Activated gamma-delta T cell treated with Interleukin-2 at 50 U/mL for 16 hours (primary cell): ENCODE measurements at places on chromosomes 12 and 14.

DNA sequence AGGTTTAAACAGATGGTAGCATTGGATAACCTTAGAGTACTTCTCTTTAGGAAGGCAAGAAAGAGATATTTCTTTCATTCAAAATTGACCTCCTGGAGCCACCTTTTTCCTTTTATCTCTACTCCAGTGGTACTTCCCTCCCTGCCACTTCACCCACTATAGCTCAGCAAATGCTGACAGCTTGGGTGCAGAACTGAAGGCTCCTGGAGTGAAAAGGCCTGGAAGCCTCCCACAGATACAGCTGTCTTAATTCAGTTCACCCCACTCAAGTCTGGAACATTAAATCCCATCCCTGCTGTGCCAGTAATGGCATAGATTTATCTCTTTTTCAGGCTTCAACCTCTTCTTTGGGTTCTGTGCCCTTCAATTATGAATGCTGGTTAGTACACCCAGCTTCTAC is 140.3 kb downstream of the NEDD1 start:
- DNase-seq, result no peak

DNA sequence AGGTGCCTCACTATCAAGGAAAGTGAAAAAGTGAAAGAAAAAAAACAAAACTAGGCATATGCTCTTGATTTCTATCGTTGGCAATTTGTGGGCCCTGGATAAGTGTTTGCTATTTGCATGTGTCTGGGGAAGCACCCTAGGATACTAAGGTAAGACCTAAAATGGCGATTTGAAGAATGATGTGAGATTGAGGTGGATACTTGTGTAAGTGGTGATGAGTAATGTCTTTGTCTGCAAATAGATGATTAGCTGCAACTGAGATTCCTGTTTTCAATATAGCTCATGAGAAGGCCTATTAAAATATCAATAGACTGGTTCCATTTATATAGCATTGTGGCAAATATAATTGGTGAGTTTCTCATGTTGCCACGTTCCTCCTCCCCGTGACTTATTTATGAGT is 261.7 kb downstream of the NEDD1 start:
- no peak for DNase-seq

DNA sequence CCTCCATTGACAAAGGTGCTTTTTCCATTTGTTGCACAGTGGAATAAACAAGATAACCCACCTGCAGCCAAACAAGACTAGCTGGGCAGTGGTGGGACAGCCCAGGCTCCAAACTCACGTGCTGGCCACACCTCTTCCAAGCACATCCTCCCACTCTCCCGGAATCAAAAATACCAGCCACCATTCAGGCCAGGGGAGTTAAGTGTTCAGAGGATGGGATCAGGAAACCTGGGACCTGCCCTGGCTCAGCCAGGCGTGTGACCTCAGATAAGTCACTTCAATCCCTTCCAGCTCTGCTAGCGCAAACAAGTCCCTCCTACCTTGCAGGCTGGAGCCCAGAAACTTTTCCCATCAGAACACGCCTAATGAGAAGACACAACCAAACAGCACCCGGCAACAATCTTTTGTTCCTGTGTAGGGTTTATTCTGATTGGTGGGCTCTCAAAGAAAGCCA is 43.3 kb downstream of the ACTN1 start:
- DNase-seq, result no peak

DNA sequence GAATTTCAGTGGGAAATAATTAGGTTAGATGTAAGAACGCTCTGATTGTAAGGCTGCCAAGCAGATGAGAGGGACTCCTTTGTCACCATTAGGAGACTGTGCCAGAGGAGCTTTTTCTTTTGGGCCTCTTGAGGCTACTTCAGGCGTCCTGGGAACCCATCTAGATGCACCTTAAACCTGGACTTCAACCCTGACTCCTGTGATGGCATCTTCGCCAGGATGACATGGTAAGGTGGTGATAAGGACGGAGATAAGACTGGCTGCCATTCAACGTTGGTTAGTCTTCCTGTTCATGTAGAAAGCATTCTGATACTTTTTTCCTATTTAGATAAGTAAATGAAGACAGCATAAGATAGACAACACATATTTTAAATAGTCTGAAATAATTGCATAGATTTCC is 36.3 kb downstream of the STK38L start:
- no peak for DNase-seq

GRCh38 chr14:75805646-75806045 is 144.6 kb downstream of the TTLL5 start:
- DNase-seq, result no peak

DNA sequence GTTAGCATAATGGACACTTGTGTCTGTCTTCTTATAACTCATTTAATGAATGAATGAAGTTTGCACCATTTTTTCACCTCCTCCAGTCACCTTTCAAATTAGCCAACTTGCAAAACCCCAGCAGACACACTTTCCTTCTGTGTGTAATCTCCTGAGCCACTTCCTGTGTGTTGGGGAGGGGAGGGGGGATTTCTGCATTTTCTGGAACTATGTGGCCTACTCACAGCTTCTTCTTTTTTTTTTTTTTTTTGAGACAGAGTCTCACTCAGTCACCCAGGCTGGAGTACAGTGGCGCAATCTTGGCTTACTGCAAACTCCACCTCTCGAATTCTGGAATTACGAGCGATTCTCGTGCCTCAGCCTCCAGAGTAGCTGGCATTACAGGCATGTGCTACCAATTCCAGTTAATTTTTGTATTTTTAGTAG is 4.1 kb upstream of the SERPINA1 start:
- no peak for DNase-seq

GRCh38 chr12:64170024-64170423 is 52.1 kb downstream of the KICS2 start:
- no peak for DNase-seq

DNA sequence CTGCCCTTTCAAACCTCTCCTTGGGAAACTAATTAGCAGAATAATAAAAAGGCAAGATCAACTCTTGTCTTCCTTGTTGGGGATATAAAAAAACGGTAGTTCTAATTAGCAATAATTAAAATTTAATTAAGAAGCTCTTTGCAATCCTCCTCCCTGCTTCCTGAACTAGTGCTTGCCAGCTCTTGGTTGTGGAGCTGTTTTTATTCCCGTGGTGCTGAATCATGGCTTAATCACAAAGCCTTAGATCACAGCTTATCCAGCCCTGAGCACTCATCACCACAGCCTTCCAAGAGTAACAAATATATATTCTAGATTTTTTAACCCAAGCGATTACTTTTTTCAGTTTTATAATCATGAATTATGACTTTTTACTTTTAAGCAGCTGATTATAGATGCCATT is 63.2 kb upstream of the INSM2 start:
- no peak for DNase-seq

- DNase-seq, result no peak
Observed at GRCh38 chr12:107474639-107475539, 210.7 kb upstream of the PWP1 start.

GRCh38 chr14:88947646-88948598 is 123.5 kb downstream of the TTC8 start:
- DNase-seq, result no peak

- no peak for DNase-seq
Observed at GRCh38 chr12:132197581-132198354, 53.5 kb downstream of the NOC4L start.

DNA sequence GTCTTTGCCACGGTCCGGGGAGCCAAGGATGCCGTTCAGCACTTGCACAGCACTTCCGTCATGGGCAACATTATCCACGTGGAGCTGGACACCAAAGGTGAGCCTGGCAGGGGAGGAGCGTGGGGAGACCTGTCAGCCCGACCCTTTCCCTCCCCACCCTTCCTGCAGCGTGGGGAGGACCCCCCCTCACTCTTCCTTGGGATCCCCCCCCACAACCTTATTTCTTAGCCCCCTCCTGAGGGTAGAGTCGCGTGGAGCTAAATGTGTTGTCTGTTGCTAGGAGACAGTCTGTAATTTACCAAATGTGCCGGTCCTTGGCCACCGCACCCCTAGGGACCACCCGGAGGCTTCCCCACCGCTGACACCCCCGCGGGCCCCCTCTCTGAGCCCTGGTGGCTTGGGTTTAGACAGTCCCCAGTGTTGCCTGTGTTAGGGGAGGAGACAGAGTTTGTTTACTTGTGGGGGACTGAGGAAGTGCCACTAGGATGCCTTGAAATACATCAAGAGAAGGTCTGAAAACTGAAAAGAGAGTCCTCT is 2.3 kb downstream of the SETD1B start:
- DNase-seq, result no peak

DNA sequence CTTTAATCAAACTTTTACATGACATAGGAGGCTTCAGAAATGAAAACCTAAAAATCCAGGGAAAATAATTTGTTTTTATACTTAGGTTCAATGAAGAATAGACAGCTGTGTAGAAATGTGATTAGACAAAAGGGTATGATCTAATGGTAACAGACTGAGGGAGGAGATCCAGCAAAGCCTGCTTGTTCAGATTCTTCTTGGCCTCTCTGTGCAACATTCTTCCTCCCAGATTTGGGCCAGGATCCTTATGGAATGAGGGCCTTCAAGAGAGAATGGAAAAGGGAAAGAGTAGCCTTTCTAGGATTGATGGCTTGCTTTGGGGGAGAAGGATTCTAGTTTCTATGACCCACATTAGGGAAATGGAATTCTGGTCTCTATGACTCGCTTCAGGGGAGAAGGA is 94.5 kb upstream of the G2E3 start:
- no peak for DNase-seq

GRCh38 chr12:5904441-5904840 is 40.6 kb downstream of the ANO2 start:
- DNase-seq, result no peak

DNA sequence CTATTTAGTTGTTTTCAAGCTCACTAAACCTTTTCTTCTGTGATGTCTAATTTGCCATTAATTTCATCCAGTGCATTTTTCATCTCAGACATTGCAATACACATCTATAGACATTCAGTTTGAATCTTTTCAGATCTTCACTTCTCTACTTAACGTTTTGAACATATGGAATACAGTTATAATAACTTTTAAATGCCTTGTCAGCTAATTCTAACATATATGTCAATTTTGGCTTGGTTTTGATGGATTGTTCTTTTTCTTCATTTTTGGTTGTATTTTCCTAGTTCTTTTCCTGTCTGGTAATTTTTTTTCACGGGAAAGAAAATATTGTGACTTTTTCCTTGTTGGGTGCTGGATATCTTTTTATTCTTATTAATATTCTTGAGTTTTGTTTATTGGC is 215.3 kb downstream of the ATP23 start:
- DNase-seq, result no peak

- no peak for DNase-seq
Observed at GRCh38 chr14:101738703-101739320, 22.7 kb upstream of the PPP2R5C start.

DNA sequence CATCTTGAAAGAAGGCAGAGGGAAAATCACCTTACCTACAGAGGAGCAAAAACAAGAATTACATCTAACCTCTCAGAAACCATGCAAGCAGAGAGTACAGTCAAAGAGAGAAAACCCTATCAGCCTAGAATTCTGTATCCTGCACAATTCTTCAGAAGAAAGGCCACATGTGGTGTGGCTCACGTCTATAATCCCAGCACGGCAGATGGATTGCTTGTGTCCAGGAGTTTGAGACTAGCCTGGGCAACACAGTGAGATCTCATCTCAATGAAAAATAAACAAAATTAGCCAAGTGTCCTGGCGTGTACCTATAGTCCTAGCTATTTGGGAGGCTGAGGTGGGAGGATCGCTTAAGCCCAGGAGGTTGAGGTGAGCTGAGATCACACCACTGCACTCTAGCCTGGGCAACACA is 48.2 kb downstream of the ATF7 start:
- DNase-seq, result no peak

DNA sequence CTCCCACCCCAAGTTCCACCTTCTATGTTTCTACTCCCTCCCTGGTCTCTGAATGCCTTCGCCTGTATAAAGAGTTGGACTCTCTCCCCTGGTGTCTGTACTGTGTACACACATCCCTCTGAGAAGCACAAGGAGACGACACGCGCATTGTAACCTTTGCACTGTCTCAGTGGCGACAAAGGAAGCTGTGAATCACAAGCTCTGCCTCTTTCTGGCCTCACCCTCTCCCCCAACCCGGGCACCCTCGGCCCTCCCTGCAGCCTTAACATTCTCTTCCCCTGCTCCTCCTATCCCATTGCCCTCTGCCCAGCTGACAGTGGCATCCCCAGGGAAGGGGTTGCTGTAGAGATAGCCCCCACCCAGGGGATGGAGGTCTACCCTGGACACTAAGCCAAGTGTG is 2.5 kb upstream of the SMARCD1 start:
- no peak for DNase-seq

DNA sequence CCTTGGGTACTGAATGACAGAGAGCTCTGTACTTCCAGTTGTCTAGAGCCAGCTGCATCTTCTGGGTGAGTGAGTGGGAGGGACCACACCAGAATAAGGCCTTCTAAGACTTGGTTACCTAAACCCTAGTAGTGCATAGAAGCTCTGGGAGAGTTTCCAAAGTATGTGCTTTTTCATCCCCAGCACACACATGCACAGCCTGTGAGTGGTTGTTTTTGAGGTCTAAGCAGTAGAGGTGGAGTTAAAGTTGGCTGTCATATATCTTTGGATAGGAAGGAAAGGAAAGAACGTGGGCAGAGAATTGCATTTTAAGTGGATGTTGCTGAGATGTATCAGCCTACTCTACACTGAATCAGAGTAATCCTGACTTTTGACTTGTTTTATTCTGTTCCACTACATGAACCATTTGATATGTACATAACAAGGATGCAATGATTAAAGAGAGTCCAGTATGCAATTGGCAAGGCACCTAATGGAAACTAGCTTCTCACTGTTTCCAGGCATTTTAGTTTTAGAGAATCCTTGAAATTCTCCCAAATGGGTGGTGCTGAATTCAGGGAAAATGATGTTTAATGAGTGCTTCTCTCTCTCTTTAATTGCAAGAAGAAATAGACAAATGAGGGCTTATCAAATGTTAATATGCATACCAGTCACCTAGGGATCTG is 51.8 kb upstream of the PRICKLE1 start:
- no peak for DNase-seq

DNA sequence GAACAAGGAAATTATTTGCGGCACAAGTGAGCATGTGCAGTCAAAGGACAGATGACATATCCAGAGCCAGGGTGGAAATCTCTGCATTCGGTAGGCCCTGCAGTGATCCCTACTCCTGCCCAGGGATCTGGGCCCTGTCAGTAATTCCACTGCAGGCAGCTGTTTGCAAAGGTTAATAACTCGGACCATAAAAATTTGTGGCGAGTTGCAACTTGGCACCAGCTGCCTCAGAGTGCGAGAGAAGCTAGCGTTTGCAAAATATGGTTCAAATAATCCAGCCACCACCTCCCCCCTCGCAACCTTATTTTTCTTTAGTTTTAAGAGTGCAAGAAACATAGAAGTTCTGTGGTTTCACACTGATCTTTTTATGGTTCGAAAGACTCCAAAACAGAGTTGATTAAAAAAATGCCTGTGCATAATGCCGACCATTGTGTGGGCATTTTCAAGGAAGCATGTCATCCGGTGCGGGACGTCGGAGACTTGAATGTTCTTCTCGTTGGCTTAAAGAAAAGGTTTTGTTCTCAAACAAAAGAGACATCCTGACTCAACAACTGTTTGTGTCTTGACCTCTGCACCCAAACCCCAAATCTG is 224.5 kb downstream of the BCL11B start:
- no peak for DNase-seq
